ENCODE measurements at places on chromosomes 12 and 14.

- DNase-seq = peak; percentile 28
Measured at GRCh38 chr12:3655328-3655900, 97.5 kb downstream of the CRACR2A start.

GRCh38 chr12:116174006-116174405 lies 103.5 kb downstream of the MED13L start:
- DNase-seq = no peak

- no peak for DNase-seq
Measured at GRCh38 chr14:35197015-35197414, 74.7 kb downstream of the PRORP start.

DNA sequence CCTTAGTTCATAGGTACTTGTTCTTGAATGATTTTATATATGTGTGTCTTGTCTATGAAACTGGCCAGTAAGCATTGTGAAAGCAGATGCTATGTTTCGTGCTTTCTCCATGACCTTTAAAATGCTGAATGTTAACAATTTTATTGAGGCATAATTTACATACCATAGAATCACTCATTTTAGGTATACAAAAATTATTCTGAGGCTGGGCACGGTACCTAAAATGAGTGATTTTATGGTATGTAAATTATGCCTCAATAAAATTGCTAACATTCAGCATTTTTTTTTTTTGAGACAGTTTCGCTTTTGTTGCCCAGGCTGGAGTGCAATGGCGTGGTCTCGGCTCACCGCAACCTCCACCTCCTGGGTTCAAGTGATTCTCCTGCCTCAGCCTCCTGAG lies 6.8 kb downstream of the ESYT1 start:
- DNase-seq = no peak

GRCh38 chr12:65232476-65233077 lies 45.9 kb upstream of the MSRB3 start:
- no peak for DNase-seq

Measured in NCI-H524 (cell line).